MG63 (cell line): ENCODE measurements at places on chromosomes 7 and 10.

DNA sequence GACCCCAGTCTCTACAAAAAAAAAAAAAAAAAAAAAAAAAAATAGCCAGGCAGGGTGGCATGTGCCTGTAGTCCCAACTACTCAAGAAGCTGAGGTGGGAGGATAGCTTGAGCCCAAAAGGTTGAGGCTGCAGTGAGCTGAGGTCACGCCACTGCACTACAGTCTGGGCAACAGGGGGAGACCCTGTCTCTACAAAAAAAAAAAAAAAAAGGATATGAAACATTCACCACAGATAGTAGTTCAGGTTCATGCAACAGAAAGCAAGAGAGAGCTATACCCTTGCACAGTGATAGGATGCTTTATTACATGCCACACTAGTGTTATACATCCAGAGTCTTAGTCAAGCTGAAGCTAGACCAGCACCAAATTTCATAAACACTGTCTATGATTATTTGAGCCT, 148.4 kb upstream of the KAT6B start:
- no peak for DNase-seq

DNA sequence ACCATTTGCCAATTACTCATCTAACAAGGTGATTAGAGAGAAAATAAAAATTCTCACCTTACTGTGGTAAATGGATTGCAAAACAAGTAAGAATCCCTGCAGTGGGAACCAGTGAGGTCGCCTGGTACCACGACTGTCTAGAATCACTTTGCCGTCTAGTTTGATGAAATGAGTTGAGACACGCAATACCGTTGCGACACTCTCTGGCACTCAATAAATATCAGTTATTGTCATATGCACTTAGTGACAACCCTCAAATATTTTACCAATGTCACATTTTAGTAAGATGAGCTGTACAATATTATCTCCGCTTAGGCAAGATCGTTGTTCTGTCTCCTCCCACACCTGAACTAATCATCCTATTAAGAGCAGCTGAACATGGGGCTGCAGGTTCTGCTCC, 114.4 kb upstream of the ADARB2 start:
- no peak for DNase-seq

DNA sequence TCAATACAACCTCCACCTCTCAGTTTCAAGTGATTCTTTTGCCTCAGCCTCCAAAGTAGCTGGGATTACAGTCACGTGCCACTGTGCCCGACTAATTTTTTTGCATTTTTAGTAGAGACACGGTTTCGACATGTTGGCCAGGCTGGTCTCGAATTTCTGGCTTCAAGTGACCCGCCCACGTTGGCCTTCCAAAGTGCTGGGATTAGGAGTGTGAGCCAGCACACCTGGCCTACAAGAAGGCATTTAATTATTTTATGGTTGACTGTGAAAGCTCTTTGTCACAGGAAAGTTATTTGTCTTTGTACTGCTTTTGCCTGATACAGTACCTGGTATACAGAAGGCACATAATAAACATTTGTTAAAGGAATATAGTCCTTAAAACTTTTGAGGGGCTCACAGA, 12.9 kb downstream of the MYOZ1 start:
- DNase-seq, result no peak

GRCh38 chr10:73768881-73769280, 13.0 kb upstream of the CHCHD1 start:
- DNase-seq, result no peak

DNA sequence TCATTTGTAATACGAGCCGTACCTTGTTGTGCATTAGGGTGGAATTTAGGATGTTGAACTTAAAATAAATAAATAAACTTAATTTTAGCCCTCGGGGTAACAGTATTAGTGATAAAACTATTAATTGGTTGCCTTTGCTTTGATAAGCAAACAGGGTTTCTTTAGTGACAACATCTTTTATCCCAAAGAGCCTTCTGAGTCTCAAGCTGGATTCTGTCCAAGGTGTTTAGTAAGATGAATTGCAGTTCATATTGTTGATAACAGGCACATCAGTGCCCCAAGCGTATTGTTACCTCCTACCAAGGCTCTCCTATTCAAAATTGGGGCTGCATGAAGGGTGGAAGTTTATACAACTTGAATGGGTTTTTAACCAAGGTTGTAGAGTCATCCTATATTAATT, 144.4 kb upstream of the CELF2 start:
- DNase-seq, result no peak

DNA sequence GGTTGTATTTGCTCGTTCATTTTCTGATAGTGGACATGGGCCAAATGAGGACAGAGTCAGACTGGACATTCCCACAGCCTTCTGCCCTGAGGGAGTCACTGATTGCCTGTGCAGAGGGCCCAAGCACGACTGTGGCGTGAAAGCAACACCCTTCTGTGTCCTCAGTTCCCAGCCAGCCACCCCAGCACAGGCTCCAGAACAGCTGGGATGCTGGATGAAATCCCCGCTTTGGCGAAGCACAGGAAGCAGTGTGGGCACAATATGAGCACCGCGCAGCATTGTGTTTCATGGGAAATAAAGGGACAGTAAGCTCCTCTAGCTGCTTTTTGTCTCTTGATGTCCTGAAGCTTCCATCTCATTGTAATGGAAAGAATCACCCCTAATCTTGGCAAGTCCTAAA, 20.5 kb downstream of the TRIL start:
- no peak for DNase-seq

DNA sequence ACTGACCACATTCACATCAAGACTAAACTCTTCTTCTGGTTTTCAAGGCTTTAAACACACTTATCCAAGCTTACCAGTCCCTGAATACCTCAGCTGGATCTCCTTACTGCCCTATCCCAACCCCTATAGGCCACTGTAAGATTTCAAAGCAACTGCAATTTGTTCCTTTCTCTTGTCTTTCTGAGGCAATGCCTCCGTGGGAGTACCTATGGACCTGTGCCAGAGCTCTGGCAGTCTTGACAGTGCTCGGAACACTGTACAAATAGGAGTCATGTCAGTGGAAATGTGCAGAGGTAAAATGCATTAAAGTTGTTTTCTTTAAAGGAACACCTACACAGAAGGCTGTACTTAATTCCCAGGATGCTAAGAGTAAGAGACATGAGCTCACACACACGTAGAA, 124.7 kb downstream of the CNOT4 start:
- DNase-seq, result no peak

- DNase-seq, result peak; percentile 14
Observed at GRCh38 chr10:58107506-58107905, 160.2 kb downstream of the IPMK start.

DNA sequence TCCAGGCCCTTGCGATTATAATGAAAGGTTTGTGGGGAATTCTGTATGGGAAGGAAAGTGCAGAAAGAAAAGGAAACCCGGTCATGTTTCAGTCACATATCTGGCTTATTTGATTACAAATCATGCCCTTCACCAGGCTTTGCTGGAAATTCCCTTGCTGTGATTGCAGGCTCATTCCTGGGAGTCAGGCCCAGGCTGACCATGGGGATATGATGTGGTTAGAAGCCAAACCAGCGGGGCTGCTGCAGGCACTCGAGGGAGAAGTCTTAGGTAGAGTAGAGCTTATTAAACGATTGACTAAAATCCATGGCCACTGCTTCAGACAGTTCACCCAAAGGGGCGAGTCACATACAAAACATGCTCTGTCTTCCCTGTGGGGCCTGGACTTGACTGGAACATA, 16.2 kb downstream of the PKD1L1 start:
- DNase-seq, result peak; percentile 78

- DNase-seq, result peak; percentile 77
Observed at GRCh38 chr7:51034521-51035264, 252.0 kb upstream of the GRB10 start.

DNA sequence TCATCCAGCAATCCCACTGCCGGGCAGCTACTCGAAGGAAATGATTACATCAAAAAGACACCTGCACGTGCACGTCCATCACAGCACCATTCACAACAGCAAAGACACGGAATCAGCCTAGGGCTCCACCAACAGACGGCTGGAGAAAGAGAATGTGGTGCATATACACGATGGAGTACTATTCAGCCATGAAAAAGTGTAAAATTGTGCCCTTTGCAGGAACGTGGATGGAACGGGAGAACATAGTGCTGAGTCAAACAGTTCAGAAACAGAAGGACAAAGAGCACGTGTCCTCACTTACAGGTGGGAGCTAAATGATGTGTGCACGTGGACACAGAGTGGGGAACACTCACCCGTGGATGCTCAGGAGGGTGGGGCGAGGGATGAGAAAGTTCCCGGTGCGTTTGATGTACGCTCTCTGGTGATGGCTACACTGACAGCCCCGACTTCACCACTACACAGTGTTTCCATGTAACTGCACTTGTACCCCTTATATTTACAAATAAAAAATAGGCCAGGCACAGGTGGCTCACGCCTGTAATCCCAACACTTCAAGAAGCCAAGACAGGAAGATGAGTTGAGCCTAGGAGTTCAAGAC, 92.0 kb downstream of the PDGFA start:
- no peak for DNase-seq

- DNase-seq, result no peak
Observed at GRCh38 chr7:64889686-64890162, 13.3 kb upstream of the ZNF273 start.
